ENCODE measurements at places on chromosomes 4 and X.

DNA sequence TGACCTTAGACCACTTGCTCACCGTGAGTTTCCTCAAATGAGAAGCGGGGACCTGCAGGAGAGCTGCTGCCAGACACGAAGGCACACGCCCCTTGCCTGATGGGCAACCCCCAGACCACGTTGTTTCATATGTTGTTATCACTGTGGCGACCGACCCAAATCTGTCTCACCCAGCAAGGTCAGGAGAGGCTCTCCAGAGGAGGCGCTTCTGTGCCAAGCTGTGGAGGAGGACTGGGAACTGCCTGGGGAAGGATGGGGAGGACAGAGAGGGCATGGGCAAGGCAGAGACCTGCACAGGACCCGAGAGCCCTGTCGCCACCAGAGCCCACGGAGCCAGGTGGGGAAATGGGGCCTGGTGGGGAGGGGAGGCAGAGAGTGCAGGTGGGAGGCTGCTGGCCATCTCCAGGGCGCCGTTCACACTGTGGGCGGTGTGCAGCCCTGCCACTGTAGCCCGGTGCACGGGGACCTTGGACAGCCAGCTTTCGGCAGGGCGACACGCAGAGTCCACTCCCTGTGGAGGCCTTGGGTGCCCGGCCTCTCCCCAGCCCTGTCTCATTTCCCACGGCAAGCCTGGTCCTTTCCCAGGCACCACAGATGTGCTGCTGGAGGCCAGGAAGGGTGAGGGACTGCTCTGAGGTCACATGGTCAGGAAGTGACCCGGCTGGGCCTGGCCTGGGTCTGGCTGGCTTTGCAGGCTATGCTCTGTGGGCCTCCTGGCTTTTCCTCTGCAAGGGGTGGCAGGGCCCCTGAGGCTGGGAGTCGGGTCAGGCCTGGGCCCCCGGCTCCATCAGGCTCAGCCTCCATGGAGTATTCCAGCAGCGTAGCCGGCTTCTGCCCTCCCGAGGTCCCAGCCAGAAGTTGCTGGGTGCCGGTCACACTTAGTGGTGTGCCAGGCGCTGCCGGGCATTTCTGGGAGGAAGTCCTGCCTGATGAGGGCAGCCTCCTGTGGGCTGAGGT is 3.2 kb downstream of the HTRA3 start:
- DNase-seq, result no peak

DNA sequence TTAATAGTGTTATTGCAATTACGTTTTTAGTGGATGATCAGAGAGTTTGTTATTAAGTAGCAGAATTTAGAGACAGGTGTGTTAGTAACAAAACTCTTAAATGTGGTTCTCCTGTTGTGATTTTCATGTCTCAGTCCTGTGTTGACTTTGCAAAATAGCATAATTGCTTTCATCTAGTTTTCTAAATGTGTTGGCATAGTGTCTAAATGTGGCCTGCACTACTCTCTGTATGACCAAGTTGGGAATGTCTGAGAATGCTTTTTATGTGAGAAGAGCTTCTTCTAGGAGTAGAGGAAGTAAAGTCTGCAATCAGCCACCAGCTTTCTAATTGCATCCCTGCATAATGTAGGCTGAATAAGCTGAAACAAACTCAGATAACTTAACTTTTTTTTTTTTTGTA is 158.6 kb upstream of the FAT1 start:
- no peak for DNase-seq

DNA sequence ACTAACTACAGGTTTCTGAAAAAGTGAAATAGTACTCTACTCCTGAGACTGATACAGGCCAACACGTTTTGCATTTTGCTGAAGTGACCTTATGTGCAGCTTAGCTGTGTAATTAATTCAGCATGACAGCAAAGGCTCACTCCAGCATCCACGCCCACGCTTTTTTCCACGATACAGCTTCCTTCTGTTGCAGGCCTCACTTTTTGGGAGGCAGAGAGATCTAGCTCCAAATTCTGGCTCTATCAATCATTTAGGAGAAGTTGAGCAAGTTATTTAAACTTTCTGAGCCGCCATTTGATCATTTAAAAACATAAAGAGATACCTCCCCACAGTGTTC is 160.3 kb downstream of the AFAP1 start:
- DNase-seq, result no peak

GRCh38 chr4:111108153-111108552 is 485.3 kb upstream of the PITX2 start:
- no peak for DNase-seq

DNA sequence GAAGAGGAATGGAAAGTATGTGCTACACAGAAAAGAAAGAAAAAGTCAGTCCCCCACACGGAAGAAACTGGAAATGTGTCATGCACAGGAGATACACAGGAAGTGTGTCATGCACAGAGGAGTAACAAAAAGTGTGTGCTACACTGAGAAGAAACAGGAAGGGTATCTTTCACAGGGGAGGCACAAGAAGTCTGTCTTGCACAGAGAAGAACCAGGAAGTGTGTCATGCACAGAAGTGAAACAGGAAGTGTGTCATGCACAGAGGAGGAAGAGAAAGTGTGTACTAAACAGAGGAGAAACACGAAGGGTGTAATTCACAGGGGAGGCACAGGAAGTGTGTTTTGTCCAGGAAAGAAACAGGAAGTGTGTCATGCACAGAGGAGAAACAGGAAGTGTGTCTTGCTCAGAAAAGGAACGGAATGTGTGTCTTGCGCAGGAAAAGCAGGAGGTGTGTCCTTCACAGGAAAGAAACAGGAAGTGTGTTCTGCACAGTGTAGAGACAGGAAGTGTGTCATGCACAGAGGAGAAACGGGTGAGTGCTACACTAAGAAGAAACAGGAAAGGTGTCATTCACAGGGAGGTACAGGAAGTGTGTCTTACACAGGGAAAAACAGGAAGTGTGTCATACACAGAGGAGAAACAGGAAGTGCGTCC is 527.2 kb upstream of the PRKX start:
- no peak for DNase-seq

GRCh38 chrX:153475271-153475670 is 4.9 kb upstream of the HAUS7 start:
- DNase-seq, result no peak

DNA sequence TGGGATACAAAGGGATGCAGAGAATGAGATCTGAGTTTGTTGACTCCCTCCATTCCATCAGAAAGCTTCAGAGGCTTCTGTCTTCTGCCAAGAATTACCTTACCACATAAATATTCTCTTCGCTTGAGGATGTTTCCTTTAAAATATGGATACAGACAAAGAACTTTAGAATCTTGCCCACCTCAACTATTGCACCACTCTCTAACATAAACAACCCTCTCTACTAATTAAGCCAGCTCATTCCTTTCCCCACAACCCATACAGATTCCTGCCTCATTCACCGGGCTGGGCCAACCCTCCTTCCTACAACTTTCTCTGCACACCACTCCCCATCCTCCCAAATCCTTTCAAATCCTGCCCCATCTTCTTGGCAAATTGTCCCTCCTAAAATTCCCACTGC is 315.8 kb downstream of the RAB28 start:
- DNase-seq, result no peak

DNA sequence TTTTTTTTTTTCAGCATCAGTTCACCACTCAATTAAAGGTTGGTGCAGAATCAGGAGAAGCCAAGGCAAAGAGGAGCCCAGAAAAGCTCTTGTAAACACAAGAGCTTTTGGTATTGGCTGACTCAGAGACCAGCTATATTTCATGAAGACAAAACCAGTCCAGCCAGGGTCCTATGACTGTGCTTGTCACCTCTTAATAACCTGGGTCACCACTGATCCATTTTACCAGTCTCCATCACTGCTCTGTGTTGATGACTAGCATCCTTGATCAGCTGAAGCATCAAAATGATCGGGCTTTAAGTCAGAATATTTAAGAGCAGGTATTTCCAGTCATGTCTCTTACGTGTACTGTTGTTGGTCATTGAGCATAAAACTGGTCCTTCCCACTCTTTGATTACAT is 237.9 kb downstream of the PACRGL start:
- DNase-seq, result no peak

- no peak for DNase-seq
These were observed 6.8 kb upstream of the SASH3 start for GRCh38 chrX:129772796-129773431.

- no peak for DNase-seq
These were observed 2.7 kb upstream of the SMIM20 start for GRCh38 chr4:25911356-25911755.

DNA sequence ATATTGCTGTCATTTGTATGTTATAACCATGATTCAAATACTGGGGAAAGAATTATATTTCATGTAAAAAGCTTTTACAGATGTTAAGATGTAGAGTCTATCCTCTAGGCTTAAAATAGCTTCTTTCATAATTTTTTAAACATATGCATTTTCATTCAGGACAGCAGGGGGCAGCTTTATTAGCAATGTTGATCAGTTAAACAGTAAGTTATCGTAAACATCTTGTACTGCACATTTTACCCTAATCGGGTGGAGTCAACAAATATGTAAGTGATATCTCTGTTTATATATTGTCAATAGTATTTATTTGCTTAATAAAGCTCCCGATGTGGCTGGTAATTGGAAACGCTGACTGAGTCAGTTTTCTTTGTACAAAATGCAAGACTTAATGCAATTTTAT is 142.5 kb upstream of the MED14 start:
- DNase-seq, result no peak

DNA sequence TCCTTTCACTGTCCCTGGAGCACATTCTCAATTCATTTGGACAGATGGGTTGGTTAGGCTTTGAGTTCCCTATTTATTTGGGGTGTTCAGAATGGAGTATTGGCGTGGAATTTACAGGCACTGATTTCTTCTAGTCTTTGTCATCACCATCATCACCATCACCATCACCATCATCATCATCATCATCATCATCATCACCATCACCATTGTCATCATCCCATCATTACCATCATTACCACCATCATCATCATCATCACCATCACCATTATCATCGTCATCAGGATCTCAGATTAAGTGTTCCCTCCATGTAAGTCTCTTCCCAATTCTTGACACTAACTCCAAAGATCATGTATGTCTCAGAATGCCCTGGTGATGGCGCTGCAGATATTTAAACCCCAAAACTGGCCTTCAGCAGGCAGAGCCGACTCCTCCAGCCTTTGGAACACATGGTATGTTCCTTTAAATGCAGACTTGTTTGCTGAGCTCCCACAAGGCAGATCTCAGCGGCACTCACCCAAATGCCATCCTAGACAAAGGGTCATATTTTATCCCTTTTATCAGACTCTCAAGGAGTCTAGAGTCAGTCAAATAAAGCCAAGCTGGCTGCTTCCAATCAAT is 19.8 kb upstream of the FAM9A start:
- no peak for DNase-seq

DNA sequence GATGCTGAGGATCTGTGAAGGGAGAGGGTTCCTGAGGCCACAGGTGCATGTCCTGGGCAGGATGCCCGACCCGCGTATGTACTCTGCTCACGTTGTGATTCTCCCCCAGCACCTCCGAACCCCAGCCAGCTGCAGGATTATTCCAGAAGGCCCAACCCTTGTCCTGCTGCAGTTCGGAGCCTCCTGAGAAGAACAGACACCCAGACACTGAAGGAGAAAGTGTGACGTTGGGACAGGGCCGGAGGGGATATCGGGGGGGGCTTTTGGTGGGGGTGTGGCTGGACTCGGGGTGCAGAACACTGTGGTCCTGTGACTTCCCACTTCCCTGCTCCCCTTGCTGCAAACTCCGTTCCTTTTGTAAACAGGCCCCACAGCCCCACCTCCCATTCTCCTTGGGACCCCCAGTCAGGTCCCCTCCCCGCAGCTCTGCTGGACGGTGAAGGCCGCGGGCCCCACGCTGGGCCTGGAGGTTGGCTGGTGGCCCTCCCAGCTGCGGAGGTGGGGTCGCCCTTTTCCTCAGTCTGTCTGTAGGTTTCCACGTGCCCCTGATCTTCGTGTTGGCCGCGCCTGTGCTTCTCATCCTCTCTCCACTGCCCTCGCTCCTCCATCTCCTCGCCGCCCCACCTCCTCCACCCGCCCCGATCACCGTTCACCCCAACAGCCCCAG is 83.0 kb upstream of the ADRA2C start:
- no peak for DNase-seq

DNA sequence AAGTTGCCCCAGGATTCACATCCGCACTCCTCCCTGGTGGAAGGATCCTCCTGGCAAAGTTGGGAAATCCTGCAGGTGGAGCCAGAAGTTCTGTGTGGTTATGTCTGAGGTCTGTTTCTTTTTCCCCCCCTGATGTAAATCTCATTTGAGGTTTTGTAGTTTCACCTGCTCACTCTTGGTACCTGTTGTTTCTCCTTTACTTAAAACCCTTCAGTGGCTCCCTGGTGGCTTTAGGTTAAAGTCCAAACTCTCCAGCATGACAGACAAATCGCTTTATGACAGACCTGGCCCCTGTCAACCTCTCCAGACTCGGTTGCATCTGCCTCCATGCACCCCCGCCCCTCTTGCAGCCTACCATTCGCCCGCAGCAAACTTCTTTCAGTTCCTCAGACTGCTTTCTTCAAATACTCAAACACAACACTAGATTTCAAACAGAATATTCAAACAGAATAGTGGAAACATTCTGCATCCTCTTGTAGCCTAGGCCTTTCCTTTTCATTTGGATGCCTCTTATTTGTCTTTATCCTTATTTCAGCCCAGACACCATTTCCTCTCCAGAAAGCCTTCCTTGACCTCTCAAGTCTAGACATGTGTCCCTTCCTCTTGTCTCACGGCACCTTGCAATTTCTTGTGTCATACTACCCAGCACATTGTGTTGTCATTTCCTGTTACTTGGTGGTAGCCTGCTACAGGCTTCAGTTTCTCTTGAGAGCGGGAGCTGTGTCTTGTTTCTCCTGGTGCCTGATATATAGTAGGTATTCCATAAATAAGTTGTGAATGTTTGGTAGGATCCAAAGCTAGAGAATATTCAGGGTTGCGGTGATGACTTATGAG is 24.8 kb downstream of the IL13RA1 start:
- no peak for DNase-seq

GRCh38 chrX:71622576-71623450 is 4.5 kb upstream of the CXCR3 start:
- DNase-seq, result peak; percentile 36

DNA sequence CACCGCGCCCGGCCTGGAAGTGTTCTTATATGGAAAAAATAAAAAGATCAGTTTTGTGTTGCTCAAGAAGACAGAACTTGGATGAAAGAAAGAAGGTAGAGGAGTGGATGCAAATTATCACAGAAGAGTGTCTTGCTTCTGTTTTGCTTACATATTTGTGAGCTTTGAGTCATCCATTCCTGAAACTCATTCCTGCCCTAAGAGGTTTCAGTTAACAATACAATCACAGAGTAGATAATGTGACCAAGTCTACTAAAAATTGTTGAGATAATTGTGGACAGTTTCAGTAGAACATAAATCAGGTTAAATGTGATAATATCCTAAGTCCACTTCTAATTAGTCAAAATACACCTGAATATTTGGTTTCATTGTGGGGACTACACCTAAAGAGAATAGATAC is 26.4 kb upstream of the LRCH2 start:
- no peak for DNase-seq

DNA sequence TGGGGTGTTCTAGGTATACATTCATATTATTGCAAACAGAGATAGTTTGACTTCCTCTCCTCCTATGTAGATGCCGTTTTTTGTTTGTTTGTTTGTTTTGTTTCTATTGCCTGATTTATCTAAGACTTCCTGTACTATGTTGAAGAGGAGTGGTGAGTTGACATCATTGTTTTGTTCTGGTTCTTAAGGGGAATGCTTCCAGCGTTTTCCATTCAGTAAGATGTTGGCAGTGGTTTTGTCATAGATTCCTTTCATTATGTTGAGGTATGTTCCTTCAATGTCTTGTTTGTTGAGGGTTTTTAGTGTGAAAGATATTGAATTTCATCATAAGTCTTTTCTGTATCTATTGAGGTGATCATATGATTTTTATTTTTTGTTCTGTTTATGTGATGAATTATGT is 401.6 kb upstream of the EPHA5 start:
- no peak for DNase-seq

- DNase-seq, result no peak
These were observed 198.2 kb upstream of the CXorf66 start for GRCh38 chrX:140163371-140164159.
